ENCODE measurements at places on chromosomes 12 and 14.

GRCh38 chr12:130977743-130978095 is 24.0 kb downstream of the ADGRD1 start:
- no peak for DNase-seq

DNA sequence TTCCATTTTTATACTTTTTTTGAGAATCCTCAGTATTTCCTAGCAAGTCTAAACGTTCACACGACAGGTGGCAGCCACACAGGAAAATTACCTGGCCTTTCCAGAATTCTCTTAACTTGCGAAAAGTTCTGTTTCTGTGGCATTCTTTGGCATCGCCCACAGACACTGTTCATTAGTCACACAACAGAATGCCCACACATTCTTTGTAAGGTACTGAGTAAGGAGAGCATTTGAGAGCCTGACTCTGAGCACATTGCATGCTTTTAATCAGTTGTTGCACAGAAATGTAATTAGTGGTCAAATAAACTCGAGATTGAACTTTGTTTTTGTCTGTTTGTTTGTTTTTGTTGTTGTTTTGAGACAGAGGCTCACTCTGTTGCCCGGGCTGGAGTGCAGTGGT is 52.4 kb downstream of the LMNTD1 start:
- DNase-seq, result no peak

- no peak for DNase-seq
These were observed 4.2 kb downstream of the DAZAP2 start for GRCh38 chr12:51242876-51243275.

- DNase-seq, result no peak
These were observed 51.2 kb downstream of the PITPNM2 start for GRCh38 chr12:123099560-123100192.

DNA sequence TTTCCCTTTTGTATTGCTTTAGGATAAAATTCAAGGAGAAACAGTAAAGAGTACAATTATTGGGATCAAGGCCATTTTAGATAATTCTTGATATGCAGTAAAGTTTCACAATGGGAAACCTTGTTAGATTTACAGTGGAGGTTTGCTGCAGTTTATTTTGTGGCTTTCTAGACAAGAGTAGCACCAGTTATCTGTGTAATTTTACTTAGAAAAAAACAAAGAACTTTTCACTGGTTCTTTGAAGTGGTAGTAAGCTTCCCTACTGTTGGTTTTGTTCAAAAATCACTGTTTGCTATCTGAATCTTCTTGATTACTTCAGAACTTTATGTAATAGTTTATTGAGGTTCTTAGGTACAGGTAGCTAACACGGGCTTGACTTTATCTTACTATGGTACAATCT is 42.0 kb downstream of the ADIPOR2 start:
- DNase-seq, result no peak

- DNase-seq, result no peak
These were observed 153.7 kb upstream of the IGF1 start for GRCh38 chr12:102633981-102634605.

- no peak for DNase-seq
These were observed 192.9 kb downstream of the C12orf75 start for GRCh38 chr12:105523164-105524057.

GRCh38 chr12:81354327-81354932 is 276.6 kb downstream of the ACSS3 start:
- no peak for DNase-seq

Measured in HEK293T (cell line).